ENCODE measurements at places on chromosomes 4 and X.

DNA sequence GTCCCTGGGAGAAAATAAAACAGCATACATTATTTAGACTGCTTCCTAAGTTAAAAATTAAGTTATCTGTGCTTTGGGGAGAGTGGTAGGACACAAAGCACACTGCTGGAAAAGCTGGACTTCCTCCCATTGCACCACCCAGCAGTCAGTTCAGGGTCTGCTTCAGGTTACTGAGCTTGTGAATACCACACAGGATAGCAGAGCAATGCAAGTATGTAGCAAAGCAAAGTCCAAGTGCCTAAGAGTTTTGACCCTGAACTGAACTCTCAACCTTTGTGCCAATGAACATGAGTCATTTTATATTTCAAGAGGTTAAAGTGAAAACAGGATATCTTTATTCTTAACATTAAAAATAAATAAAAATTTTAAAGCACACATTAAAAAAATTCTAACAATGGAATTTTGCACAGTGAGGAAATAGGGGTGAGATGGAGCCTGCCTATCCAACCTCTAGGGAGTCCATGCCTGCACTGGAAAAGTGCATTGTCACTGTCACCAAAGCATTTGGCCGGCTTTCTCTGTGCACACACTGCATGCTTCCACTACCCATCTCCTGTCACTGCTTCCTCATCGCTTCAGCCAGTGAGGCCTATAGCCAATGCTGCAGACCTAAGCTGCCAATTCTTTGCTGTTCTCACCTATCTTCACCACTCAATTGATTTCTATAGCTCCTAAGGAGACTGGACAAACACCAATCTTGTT, 50.9 kb downstream of the ABCG2 start:
- no peak for DNase-seq

DNA sequence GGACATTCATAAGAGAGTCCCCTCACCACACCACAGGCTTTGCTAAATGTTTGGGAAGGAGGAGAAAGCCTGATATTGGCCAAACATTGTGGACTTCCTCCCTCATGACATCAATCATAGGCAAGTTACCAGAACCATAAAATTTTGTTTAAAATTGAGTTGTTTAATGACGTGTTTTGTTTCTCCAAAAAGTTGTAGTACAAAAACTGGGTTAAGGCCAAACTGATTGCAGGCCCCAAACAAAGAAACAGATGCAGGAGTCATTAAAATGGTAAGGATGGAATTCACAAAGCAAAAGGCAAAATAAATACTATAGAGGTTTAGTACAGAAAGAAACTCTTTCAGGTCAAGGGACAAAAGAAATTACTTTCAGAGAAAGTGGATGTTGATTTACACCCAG, 3.9 kb upstream of the ODAM start:
- DNase-seq, result no peak

- DNase-seq, result no peak
Observed at GRCh38 chr4:160194716-160195115, 1091.8 kb downstream of the RAPGEF2 start.

GRCh38 chr4:185202984-185203485, 765 bp downstream of the CFAP97 start:
- DNase-seq, result no peak

GRCh38 chr4:9923195-9923812, 98.0 kb downstream of the SLC2A9 start:
- no peak for DNase-seq

- DNase-seq, result no peak
Observed at GRCh38 chr4:87118826-87119225, 101.6 kb downstream of the KLHL8 start.

GRCh38 chr4:21769404-21770147, 179.0 kb downstream of the KCNIP4 start:
- DNase-seq, result no peak

GRCh38 chrX:150034788-150035187, 96.5 kb upstream of the EOLA2 start:
- no peak for DNase-seq

- no peak for DNase-seq
Observed at GRCh38 chr4:39597695-39598381, 40.8 kb downstream of the SMIM14 start.

GRCh38 chrX:86210772-86211171, 62.5 kb downstream of the DACH2 start:
- DNase-seq, result no peak

DNA sequence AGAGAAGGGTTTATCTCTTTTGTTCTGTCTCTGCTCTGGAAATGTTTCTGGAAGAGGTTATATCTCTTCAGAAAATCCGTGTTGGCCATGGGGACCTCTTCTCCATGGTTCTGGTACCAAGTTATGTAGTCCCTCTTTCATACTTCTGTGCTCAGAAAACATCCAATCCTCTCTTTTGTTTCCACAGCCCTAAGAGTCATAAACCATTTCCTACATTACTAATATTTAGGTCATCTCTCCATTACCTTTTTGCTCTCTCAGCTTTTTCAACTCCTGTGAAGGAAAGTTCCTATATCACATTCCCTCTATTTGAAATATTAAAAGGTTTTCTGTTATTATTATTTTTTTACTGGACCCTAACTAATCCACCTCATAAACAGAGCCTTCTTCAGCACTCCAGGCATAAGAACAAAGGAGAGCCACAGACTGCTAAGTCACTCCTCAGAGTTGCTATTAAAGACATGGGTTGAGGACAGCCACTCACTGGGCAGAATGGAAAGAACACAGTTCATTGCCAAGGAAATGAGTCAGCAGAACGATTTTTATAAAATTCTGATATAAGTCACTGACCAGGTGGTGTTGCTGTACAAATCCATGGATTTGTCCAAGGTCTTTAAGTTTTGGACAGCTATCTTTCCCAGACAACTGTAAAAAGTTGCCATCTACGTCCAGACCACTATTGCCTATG, 122.4 kb upstream of the NPY2R start:
- no peak for DNase-seq

DNA sequence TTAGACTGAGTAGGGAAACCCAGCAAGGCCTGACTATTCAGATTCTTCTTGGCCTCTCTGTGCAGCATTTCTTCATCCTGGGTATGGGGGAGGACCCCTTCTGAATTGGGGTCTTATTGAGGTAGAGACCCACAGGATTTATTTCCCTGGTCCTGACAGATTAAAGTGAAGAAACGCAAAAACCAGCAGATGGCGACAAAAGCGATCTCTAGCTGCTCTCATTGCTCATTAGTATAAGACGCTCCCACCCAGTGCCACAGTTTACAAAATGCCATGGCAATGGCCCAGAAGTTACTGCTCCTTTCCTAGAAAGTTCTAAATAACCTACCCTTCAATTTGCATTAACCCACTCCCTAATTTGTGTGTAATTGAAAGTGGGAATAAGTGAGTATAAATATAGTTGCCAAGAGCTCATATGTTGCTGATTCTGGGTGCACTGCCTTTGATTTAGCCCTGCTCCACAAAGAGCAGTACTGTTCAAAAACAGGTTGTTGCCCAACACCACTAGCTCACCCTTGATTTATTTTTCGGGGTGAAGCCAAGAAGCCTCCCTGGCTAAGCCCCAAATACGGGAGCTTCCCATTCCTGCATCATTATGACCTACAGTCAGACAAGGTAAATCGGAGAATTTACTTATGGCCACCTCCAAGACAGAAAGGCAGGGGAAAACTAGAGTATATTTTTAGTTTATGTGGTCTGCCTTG, 3.7 kb upstream of the BEX4 start:
- no peak for DNase-seq

- DNase-seq, result no peak
Observed at GRCh38 chrX:1533058-1533457, 3.9 kb downstream of the P2RY8 start.

DNA sequence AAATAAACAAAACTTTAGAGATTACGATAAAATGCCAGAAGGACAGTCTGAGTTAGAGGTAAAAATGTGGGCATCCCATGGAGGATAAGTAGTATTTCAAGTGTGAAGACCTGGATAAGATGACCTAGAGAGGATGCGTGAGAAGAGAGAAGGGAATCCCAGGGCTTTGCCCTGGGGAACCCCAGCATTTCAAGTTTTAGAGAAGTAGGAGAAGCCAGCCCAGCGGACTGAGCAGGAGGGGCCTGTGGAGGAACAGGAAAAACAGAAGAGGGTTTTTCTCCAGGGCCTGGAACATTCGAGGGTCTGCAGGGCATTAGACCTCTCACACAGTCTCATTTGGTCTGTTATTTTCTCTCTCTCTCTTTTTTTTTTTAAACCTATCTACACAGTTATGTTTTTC, 2.9 kb upstream of the CFP start:
- no peak for DNase-seq

DNA sequence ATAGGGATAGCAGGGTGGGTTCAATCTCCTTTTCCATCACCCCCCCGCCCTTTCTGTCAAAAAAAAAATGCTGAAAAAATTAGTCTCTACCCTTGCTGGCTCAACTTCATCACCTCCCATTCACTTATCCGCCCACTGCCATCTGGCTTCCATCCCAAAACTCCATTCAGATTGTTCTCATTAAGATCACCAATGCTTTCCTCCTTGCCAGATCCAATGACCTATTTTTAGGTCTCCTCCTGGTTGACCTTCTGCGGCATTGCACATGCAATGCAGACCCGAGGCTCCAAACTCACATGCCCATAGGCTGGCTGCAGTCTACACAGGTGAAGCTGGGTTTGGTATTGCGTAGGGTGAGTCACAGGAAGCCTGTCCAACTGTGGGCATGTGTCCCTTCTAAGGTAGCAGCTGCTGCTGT, 21.1 kb upstream of the STIM2 start:
- no peak for DNase-seq

- DNase-seq, result no peak
Observed at GRCh38 chrX:74656079-74656745, 41.8 kb upstream of the RLIM start.

GRCh38 chrX:21659320-21659719, 1.2 kb upstream of the KLHL34 start:
- DNase-seq, result no peak

GRCh38 chr4:174521800-174522182, 497 bp downstream of the HPGD start:
- peak; percentile 4 for DNase-seq

DNA sequence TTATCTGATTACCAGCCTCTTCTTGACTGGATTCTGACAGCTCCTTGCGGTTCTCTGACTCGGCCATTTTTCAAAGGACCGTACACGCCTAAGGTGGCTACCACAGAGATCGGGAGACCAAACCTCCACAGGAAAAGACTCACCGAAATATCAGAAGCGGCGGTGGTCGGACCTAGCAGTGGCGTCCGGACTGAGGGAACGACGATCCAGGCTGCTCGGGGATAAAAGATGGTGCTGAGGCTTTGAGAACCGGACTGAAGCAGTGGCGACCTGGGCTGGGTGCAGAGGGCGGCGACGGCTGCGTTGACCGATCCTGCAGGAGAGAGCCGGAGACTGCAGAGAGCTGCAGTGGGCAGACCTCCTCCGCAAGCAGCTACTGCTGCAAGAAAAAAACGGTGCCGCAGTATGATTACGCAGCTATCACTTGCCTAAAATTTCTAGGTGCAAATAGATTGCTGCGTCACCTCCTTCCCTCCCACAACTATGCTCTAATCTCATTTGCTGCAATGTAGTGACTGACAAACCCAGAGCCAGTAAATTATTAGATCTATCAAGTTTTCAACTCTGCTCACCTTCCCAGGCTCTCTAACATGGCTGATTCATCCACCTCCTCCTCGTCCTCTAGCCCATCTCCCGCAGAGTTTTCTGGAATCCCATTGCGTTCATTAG, at the start of gene NAP1L2:
TSS of gene NAP1L2 (minus strand) at position 426 of the 669 bp plus-strand sequence. CDS start at position 67, 359 bp downstream.
- peak; percentile 11 for DNase-seq

DNA sequence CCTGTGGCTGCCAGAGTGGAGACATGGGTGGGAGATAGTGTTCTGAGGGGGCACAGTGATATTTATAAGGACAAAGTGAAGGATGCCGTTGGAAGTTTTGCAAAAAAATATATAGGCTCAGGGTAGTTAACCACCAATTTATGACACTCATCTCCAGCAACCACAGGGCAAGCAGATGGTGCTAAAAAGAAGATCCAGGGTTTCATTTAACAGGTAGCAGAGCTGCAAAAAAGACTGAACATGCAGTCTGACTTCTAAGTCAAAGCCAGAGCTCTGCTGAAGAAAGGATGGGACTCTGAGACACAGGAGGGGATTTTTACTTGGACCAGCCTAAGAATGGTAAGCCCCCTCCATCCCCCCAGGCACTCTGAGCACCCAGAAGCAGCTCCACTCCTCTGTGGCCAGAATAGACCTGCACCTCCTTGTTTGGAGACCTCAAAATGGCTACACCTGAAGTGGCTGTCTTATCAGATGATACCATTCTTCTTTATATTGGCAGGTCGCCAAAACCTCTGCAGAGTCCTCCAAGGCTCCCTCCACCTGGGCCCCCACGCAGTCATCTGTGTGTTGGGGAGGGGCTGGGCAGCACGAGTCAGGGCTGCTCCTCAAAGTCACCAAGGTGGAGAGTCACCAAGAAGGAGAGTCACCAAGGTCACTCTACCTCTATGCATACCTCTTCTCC, 161.4 kb upstream of the FAM9B start:
- no peak for DNase-seq

DNA sequence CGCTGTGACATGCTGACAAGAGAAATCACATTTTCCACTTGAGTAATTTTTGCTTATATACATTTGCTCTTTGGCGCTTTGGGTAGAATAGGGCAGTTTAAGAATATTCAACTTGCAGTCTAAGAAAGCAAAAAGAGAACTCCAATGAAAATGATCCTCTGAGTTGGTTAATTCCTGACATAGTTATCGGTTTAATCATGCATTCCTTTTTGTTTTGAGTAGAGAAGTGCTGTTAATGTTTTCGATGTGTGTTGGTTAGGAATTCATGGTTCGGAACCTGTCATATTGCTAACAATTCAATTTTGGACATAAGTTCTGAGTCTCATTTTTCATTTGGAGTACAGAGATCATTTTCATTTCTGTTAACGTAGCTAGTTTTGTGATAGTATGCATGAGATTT, 700.6 kb upstream of the PITX2 start:
- no peak for DNase-seq

GRCh38 chr4:74483226-74483911, 38.4 kb downstream of the AREG start:
- DNase-seq, result no peak

DNA sequence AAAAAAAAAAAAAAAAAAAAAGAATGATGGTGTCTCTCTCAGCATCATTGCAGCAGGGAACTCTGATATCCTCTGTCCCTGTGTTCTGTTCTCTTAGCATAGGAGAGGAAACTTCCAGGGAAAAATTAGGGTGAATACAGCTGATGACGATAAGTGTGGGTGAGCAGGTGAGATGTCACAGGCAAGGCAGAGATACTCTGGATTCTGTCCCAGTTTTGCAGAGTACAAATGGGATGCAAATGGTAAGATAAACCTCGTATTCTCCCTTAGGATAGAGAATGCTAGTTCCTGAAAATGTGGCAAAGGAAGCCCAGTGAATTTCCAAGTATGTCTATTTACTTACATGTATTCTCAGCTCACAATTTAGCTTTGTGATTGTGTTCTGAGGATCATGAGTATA, 671.6 kb upstream of the BOD1L1 start:
- DNase-seq, result no peak

DNA sequence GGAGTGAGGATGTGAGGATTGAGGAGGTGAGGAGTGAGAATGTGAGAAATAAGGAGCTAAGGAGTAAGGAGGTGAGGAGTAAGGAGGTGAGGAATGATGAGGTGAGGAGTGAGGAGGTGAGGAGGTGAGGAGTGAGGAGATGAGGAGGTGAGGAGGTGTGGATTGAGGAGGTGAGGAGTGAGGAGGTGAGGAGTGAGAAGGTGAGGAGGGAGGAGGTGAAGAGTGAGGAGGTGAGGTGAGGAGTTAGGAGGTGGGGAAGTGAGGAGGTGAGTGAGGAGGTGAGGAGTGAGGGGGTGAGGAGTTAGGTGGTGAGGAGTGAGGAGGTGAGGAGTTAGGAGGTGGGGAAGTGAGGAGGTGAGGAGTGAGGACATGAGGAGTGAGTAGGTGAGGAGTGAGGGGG, 74.8 kb upstream of the MXD4 start:
- DNase-seq, result no peak

GRCh38 chr4:180832073-180832472, 1411.1 kb upstream of the TENM3 start:
- no peak for DNase-seq
